Activated CD8-positive, alpha-beta memory T cell treated with anti-CD3 and anti-CD28 coated beads, Interleukin-2, amount 50 U/mL, for 4 hours (primary cell): ENCODE measurements at places on chromosomes 3 and 15.

DNA sequence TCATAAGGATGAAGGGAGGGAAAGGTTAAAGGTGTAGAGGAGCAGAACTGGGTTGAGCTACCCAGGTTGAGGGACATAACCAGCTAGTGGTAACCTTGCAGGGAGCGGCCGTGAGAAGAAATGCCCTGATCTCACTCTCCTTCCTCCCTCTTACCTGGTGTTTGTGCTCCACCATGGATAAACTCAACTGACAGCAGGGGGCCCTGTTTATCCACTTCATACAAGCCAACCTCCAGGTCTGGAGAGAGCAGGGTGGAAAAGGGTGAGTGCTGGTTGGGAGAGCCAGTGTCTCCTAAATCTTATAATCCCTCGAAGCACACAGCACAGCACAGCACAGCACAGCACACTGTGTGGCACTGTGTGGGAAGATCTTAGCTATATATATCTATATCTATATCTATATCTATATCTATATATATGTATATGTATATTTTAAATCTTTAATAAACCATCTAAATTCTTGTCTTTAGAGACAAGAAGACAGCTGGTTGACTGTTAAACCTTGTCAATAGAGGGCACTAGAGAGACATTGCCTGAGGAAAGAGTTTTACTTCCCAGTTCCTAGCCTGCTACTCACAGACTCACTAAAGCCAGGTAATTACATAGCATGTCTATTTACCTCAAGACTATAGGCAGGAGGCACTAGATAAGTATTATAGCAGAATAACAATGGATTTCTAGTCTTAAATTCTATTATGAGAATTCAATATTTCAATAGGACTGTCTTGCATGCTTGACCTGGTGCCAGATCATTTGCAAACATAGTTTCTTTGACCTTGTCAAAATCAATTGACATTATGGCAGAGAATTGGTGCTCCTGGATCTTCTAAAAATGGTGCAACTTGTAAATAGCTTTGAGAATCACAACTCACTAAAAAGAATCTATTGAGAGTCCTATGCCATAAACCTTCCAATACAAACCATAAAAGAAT lies 21.7 kb upstream of the FMN1 start:
- no peak for DNase-seq

- no peak for DNase-seq
Observed at GRCh38 chr15:69450968-69451695, 1.5 kb upstream of the RPLP1 start.

DNA sequence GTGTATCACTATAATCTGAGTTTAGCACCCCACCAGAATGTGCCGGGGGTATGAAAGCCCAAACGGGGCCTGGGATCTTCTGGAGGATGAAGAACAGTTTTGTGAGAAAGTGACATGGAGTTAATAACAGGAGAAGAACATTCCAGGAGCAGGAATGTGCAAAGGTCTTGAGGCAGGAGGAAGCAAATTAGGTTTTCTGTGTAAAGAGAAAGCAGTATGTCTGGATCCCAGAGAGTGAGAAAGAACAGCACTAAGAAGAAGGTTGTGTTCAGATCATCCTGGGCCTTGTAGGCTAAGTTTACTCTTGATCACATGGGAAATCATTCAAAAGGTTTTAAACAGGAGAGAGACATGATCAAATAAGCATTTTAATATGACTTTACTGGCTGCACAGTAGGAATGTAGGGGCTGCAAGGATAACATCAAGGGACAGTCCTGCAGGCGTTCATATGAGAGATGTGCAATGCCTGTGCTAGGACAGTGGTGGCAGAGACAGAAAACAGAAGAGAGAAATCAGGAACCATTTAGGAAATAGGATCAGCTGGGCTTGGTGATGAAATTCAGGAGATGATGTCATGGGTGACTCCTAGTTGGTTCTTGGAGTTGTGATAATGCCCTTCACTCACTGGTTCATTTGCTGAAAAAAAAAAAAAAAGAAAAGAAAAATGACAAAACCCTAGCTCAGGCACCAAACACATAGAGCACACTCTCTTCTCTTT lies 113.5 kb downstream of the TNIK start:
- DNase-seq: no peak

DNA sequence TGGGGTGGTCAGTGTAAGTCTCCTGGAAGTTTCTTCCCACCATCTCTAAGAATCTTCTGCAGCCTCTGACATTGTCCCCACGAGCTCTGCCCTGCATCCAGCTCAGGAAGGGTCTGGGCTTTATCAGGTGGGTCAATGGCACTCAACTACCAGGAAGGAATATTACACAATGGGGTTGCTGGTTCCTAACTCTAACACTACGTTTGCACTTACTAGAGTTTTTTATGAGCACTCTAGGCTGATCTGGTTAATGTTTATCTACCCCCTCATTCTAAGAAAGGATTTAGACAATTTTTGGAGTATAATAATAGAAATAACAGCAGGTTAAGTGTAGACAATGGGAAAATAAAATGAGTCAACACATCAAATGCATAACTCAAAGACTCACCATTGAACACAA lies 411.1 kb upstream of the RGMA start:
- DNase-seq: no peak

DNA sequence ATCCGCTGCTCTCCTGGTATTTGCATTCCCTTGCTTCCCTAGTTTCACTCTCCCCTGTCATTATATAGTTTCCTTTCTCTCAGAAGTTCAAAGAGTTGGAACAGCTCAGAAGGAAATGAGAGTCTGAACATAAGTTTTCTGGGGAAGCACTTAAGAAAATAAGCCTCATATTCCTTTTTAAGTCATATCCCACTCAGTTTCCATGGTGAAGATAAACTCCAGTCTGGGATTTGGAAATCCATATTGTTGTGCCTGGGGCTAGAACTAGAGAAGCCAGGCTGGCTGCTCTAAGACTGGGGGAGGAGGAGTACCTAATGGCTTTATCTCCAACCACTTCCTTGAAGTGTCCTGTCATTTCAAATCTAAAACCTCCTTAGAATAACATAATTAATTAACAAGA lies 134.2 kb upstream of the ALCAM start:
- DNase-seq: no peak

- DNase-seq: no peak
Observed at GRCh38 chr3:63333815-63334214, 55.7 kb downstream of the SYNPR start.

GRCh38 chr15:70708839-70709238 lies 54.5 kb downstream of the UACA start:
- DNase-seq: no peak

GRCh38 chr3:39383881-39384664 lies 903 bp downstream of the SLC25A38 start:
- peak; percentile 95 for DNase-seq

- no peak for DNase-seq
Observed at GRCh38 chr15:52054381-52054780, 35.4 kb downstream of the MAPK6 start.

DNA sequence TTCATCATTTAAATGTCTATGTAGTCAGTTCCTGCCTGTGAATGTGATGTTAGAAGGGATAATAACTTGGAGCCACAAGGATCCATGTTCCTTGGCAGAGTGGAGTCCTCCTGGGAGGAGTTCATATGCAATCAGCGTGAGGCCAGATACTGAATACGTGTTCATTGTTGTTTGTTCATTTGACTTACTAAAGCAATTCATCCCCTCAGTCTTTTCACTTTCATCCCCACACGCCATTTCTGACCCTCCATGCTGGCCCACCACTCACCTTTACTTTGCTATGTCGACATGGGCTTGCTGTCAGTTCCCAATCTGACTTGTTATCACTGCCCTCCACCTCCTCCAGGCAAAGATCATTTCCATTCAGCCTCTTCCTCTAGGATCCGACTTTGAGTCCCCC lies 91.8 kb downstream of the SSR3 start:
- DNase-seq: no peak

DNA sequence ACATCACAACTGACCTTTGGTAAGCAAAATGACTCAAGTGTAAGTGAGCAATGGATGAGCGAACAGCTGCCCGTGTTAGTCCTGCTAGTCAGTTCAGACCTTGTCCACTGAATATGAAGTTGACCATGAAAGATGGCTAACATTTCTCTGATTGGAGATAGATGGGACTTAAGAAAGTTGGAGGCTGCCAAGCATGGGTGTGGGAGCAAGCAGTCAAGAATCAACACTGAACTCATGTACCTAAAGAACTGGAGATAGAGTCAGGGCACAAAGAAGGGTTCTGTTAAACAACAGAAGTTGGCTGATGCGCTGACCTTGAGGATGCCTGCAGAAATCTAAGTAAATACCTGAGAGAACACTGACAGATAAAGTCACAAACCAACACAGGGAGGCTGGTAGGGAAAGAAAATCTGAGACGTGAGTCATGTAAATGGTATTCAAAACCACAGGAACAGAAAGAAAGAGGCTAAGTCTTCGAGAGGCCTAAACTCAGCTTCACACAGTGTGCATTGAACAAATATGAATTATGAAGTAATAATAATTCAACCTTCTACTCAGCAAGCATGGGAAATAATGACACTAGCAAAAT lies 30.7 kb upstream of the ANPEP start:
- DNase-seq: no peak

GRCh38 chr3:179563271-179563783 lies 601 bp downstream of the ACTL6A start:
- DNase-seq: peak; percentile 64

DNA sequence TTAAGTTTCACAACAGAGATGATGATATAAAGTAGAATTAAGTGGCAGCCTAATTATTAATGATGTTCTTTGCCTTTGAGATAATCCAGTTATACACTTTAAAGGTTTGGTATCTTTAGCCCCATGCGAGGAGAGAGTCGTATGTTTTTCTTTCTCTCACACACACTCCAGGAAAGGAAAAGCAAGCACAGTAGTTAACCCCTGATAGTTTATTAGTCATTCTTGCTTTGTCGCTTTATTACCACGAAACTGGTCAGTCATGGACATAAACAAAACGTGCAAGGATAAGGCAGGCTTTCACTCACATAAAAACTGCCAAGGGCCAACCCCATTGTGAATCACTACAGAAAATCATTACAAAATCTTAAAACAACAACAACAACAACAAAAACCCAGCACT lies 866.9 kb downstream of the FHIT start:
- DNase-seq: no peak

DNA sequence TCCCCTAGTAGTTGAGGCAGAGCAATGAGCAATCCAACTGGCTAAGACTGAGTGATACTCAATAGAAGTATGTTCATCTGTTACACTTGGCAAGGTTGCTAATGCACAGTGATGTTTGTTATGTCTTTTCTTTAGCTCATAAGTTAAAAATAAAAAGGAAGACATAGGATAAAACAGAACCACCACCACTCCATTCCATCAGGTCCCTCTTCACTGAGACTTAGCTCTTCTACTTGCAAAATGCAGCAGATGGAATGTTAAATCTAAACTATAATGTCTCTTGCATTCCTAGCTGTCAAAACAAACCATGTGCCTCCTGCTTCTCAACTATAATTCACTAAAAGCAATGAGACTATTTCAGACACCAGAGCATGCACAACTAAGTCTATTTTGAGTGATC lies 265.6 kb upstream of the UBE2E2 start:
- DNase-seq: no peak

- no peak for DNase-seq
Observed at GRCh38 chr15:28185148-28185895, 86.2 kb upstream of the OCA2 start.

GRCh38 chr15:55224892-55225291 lies 28.2 kb upstream of the RSL24D1 start:
- DNase-seq: no peak

- no peak for DNase-seq
Observed at GRCh38 chr3:16788440-16789056, 96.2 kb upstream of the PLCL2 start.

- no peak for DNase-seq
Observed at GRCh38 chr3:53842436-53843194, 3.6 kb downstream of the CHDH start.

- no peak for DNase-seq
Observed at GRCh38 chr3:179234199-179234598, 16.7 kb downstream of the KCNMB3 start.

DNA sequence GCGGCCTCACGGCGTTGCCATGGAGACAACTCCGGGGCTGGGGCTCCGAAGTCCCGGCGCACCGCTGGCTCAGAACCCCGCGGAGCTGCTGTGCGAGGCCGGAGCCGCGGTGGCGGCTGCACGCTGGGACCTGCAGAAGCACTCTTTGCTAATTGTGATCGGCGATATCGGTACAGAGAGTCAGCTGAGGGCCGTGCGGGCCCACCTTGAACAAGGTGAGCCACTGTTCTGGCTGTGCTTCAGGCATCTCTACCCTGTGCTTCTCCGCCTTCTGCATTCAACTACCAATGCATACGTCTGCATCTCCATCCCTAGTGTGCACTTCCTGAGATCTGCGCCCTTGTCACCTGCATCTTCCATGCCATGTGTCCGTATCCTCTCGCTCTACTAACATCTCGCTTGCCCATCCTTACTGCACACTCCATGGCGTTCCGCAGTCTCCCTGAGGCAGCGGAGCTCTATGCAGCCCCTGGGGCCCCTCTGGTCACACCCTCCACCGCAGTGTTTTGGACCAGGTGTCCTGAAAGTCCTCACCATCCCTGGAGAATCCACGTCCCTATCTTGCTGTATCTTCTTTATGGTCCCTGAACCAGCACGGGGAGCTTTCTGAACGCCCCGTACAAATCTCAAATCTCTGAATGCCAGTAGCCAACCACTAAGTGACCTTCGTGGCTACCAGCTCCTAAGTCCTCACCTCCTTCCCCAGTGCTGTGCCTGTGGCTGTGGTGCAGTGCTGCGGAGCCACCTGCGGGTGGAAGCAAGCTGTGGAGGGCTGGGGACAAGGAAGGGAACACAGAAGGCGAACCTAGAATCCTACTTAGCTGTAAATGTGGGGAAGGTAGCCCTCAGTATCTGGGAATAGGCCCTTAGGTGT lies 6.2 kb upstream of the MAP1A start:
- DNase-seq: no peak

DNA sequence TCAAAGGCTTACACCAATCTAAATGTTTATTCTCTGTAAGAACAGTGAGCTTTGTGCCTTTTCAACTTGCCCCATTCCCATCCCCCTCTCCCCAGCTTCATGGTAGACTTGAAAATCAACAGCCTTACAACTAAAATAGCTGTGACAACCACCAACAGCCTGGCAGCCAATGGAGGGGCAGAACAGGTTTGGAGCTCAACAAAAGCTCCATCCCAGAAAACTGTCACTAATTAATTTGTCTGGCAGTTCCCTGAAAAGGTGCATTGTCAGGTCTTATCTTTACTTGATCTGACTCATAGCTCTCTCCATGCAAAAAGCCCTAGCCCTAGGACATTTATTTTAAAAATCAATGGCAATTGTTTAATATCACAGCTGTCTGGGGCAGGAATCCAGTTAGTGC lies 22.6 kb downstream of the MTHFS start:
- DNase-seq: no peak

DNA sequence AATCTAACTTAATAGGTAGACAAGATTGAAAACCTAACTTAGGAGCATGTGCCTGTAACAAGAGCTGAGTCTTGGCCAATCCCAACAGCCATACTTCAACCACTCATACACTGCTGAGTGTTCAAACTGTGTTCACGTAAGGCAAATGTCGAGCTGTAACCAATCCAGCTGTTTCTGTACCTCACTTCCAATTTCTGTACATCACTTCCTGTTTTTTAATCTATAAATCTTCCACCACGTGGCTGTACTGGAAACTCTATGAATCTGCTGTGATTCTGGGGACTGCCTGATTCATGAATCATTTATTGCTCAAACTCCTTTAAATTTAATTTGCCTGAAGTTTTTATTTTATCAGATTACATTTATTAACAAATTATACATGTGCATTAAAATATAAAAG lies 44.6 kb upstream of the NEDD4 start:
- DNase-seq: no peak
